ENCODE measurements at places on chromosomes 11 and 22.
A peak's percentile ranks its signal among the peaks of the same experiment; 100 is the strongest.

- DNase-seq, result no peak
Measured at GRCh38 chr11:13921545-13921944, 41.0 kb upstream of the SPON1 start.

- no peak for DNase-seq
Measured at GRCh38 chr11:113261709-113262475, 52.5 kb upstream of the TTC12 start.

DNA sequence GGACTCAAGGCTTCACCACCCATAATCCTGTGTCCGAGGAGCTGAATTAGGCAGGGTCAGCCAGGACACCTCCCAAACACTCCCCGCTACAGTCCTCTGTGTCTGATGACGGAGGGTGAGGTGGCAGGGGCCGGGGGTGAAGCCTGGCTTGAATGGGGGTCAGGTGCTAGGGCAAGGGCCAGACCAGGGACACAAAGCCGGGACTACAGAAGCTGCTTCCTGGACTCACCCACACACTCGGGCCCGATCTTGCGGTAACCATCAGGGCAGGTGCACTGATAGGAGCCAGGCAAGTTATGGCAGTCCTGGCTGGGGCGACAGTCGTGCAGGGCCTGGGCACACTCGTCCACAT, 2.3 kb downstream of the EFEMP2 start:
- DNase-seq, result no peak

- DNase-seq, result no peak
Measured at GRCh38 chr11:9750551-9750950, 86.7 kb downstream of the SWAP70 start.

DNA sequence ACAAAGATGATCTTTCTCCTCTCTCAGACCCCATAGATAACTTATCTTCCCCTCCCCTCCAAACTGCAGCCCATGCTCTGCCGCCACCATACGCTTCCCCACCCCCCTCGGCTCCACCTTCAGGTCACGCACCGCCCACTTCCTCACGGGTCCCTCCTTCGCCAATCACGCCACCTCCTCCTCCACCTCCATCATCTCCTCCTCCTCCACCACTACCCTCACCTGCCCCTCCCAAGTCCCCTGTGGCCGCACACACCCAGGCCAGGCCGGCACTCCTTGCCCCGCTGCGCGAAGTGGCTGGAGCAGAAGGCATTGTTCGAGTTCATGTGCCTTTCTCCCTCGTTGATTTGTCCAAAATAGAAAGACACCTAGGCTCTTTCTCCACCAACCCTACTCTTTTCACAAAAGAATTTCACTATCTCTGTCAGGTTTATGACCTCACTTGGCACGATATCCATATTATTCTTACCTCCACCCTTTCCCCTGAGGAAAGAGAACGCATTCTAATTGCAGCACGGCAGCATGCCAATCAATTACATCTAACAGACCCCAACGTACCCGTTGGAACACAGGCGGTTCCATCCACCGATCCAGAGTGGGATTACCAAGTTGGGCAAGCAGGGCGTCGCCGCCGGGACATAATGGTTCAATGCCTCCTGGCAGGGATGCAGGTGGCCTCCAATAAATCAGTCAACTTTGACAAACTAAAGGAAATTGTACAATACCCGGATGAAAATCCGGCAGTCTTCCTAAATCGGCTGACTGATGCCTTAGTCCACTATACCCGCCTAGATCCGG, 12.3 kb upstream of the OR56A3 start:
- no peak for DNase-seq

GRCh38 chr22:22684580-22685561, 40.5 kb downstream of the GGTLC2 start:
- DNase-seq, result no peak

GRCh38 chr22:19971276-19972124, 29.9 kb upstream of the TXNRD2 start:
- no peak for DNase-seq

DNA sequence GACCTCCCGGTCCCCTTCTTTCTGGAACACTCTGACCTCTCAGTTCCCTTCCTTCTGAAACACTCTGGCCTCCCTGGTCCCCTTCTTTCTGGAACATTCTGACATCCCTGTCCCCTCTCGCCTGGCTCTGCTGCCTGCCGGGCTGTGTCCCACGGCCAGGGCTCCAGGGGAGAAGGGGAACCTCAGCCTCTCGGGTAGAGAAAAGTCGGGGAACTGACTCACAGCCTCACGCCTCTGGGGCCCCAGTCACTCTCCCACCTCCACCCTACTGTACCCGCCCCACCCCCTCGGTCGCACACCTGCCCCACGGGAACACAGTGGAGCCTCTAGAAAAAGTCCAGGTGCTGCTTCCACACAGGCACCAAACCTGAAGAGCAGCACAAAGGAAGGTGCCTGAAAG, 93.3 kb downstream of the BRD1 start:
- no peak for DNase-seq

GRCh38 chr11:68002938-68003845, 705 bp downstream of the UNC93B1 start:
- no peak for DNase-seq

- no peak for DNase-seq
Measured at GRCh38 chr22:23609983-23610781, 21.9 kb downstream of the DRICH1 start.

DNA sequence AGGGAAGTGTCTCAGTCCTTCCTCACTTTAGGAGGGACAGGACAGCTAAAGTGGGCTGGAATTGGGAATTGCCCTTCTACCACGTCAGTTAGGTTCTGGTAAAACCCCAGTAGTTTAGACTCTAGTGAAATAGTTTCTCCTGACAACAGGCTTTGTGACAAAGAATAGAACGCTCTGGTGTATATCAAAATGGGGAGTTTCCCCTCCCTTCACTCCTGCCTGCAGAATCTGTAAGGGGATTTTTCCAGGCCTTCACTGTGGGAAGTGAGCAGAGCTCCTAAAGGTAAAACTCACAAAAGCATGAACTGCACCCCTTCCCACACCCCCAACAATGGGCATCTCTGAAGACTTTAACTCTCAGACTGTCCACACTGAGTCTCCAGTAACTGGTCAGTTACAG, 460.9 kb upstream of the LRRC4C start:
- no peak for DNase-seq

DNA sequence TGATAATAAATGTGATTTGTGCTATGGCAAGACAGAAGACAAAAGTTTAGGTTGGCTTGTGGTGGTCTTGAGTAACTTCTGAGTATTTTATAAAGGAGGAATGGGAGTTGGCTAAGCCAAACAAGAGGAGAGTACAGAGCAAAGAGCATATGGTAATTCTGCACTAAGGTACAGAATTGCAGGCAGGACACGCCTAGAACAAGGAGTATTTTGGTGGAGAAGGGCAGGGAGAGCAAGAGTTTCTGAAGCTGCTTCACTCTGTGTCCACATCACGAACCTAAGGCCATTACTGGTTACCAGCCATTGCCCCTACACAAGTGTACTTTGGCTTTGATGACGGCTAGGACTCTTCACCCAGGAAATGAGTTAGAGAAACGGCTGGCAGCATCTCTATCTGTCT, 170.9 kb downstream of the SPON1 start:
- no peak for DNase-seq

DNA sequence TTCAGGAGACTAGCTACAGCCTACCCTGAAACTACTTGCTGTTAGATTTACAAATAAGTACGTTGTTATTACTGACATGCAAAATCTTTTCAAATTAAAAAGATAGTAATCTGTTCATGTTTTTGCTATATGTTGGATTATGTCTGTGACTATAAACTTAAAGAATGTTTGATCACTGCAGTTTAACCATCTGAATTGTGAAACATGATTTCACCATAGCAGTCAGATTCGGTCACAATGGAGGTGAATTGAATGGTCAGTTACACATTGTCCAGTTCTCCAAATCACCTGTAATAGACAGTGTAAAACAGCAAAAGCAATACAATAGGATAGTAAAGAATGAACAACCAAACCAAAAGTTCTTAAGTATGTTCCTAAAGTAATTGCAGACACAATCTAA, 43.3 kb downstream of the CCDC83 start:
- DNase-seq, result no peak

- no peak for DNase-seq
Measured at GRCh38 chr11:72236774-72237111, 7.2 kb downstream of the PHOX2A start.

DNA sequence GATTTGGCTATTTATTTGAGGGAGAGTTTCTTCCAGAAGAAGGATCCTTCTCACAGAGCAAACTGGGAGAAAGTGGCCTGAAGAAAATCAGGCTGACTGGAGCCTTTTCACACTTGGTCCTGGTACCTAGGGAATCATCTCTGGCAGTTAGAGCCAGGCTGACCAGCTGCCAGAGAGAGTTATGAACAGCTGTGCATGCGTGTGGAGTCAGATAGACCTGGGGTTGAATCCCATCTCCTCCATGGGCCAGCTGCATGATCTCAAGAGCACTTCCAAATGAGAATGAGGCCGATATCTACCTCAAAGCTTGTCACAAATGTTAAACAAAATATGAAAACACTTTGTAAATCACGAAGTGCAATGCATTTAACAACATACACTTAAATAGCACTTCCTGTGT, 390.0 kb downstream of the TENM4 start:
- DNase-seq, result no peak

DNA sequence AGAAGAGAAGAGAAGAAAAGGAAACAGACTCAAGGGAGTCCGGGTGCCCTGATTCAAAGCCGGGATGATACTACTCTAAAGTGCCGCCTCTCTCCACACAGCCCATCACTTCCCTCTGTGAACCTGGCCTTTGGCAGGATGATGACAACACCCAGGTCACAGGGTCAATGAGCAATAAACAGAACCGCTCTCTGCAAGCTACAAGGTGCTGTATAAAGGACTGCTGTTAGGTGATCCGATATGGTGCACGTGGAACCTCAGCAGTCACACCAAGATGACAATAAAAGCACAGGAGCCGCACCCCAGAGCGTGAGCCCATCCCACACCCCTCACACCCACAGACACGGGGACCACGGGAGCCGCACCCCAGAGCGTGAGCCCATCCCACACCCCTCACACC, 10.7 kb downstream of the TTLL1 start:
- no peak for DNase-seq

- no peak for DNase-seq
Measured at GRCh38 chr22:29156507-29156906, 49.2 kb upstream of the EMID1 start.

DNA sequence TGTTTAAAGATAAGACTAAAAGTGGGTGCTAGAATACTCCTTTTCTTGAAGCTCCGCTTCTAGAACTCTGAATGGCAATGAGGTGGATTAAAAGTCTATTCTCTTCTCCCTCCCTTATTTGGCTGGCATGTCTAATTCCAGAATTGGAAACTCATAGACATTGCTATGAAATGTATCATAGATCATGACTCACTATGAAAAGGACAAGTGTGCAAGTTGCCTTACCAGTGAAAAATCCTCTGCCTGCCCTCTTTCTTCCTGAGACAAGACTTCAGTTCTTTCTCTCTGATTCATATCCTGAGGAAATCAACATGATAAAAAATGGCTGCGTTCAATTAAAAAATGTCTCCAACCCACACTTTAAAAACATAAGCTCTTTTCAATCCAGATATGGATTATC, 73.2 kb upstream of the BLID start:
- no peak for DNase-seq

GRCh38 chr22:41935509-41935908, 8.9 kb upstream of the TNFRSF13C start:
- DNase-seq, result no peak

GRCh38 chr11:41446107-41446506, 13.3 kb downstream of the LRRC4C start:
- DNase-seq, result no peak

DNA sequence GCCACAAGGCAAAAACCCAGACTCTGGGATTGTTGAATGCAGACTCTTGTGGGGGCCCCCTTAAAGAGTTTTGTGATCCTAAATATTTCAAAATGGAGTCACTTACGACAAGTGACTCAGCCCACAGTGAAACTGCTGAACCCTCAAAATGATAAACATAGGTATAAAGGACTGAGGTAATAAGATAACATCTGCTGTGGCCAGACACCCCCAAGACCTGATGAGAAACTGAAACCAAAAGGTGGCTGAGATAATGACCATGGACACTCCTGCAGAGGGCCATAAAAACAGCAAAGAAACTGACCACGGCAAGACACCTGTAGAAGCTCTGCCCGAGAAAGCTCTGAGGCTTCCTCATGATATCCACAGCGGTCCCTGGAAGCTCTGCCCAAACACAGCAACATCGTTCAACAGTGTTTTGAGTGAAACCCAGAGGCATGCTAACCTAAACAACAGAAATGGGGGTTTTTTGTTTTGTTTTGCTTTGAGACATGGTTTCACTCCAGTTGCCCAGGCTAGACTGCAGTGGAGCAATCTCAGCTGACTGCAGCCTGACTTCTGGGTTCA, 1.6 kb upstream of the PLAAT4 start:
- DNase-seq, result no peak

GRCh38 chr11:70433966-70434812, 35.9 kb downstream of the CTTN start:
- DNase-seq, result no peak

GRCh38 chr22:48803171-48803947, 1024.3 kb downstream of the BRD1 start:
- no peak for DNase-seq

DNA sequence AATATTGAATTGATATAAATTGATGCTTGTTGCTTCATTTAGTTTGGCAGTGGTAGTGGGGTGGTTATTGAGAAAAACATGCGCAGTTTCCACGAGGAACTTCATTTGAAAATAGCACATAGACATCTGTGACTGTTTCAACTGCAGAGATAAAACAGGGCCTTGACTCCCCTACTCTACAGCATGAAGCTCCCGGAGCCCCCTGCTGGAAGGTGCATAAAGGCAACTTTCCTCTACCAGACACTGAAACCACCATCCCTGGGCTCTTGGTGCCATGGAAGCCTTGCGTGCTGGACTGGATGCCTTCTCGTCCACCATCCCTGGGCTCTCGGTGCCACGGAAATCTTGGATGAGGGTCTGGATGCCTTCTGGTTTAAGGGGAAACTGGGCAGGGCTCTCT, 195.9 kb downstream of the CSNK2A3 start:
- DNase-seq, result peak; percentile 30

GRCh38 chr11:110032957-110033570, 60.1 kb upstream of the ZC3H12C start:
- DNase-seq, result no peak

- DNase-seq, result no peak
Measured at GRCh38 chr22:22673099-22673498, 28.7 kb downstream of the GGTLC2 start.

DNA sequence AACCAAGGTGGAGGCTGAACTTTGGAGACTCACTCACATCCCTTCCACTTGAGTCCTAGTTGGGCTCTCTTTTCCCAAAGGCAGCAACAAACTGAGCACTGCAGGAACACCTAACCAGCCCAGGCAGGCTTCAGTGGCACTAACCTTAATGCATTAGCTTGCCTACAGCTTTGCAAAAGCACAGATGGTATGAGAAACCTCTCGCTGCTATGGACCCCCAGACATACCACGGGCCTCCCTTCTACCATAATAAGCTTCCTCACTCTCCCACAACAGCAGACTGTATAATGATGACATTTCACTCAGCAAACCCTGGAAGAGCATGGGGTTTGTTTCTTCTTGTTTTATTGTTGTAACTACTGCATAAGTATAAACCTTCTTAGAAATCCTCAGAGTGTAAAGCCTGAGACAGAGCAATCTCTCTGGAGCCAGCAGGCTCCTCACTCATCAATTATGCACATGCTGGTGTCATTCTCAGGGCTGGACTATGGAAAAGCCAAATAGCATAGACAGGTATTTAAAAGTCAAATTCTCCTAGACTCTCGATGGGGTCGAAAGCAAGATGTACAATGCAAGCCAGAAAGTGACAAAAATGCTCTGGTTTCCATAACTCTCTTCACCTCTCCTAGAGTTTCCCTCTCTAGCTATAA, 167.6 kb downstream of the NXPE2 start:
- no peak for DNase-seq

All from stimulated activated CD8-positive, alpha-beta memory T cell treated with anti-CD3 and anti-CD28 coated beads, Interleukin-2, amount 100 ng/mL, for 1 hour (primary cell).